Dorsolateral prefrontal cortex (tissue), 122 donors: ENCODE measurements at places on chromosomes 12 and 14. TPM values are rescaled to one million over a fixed set of nuclear protein-coding genes. Genes with fewer than 3 reads are reported as not detected.

- DNase-seq: no peak
Observed at GRCh38 chr12:12334367-12335040, 15.5 kb downstream of the MANSC1 start.

GRCh38 chr14:33194551-33194950, 255.9 kb downstream of the NPAS3 start:
- DNase-seq: no peak

DNA sequence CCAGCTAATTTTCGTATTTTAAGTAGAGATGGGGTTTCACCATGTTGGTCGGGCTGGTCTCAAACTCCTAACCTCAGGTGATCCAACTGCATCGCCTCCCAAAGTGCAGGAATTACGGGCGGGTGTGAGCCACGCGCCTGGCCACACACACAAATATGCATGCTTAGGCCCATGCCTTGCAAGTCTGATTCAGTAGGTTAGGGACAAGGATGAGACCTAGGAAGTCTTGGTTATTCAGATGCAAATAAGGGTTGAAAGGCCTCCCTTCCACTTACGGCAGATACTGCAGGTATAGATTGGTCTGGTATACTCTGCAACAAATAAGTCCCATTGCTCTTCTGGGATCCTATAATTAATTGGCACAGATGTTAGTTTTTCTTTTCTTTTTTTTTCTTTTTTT, 32.9 kb downstream of the TXNRD1 start:
- DNase-seq: no peak

DNA sequence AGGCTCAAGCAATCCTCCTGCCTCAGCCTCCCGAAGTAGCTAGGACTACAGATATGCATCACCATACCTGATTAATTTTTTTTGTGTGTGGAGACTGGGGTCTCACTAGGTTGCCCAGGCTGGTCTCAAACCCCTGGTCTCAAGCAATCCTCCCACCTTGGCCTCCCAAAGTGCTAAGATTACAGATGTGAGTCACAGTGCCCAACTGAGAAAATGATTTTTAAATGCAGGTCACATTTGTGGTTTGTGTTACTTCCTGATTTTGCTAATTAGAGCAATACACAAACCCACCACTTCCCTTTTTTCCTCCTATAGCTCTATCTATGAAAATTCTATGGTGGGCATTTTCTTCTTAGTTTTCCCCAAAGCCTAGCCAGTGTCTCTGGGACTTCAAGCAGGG, 45.5 kb upstream of the TMEM263 start:
- DNase-seq: no peak

DNA sequence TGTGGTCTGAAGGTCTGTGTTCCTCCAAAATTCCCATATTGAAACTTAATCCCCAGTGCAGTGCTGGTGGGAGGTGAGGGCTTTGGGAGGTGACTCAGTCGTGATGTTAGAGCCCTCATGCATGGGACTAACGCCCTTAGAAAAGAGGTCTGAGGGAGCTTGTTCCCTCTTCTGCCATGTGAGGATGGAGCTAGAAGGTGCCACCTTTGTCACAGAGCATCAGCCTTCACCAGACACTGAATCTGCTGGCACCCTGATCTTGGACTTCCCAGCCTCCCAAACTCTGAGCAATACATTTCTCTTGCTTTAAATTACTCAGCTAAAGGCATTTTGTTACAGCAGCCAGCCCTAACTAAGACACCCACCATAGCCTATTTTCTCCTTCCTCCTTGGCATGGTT, 13.9 kb downstream of the RAB15 start:
- DNase-seq: no peak

- no peak for DNase-seq
Observed at GRCh38 chr12:59452259-59452658, 143.6 kb upstream of the SLC16A7 start.

DNA sequence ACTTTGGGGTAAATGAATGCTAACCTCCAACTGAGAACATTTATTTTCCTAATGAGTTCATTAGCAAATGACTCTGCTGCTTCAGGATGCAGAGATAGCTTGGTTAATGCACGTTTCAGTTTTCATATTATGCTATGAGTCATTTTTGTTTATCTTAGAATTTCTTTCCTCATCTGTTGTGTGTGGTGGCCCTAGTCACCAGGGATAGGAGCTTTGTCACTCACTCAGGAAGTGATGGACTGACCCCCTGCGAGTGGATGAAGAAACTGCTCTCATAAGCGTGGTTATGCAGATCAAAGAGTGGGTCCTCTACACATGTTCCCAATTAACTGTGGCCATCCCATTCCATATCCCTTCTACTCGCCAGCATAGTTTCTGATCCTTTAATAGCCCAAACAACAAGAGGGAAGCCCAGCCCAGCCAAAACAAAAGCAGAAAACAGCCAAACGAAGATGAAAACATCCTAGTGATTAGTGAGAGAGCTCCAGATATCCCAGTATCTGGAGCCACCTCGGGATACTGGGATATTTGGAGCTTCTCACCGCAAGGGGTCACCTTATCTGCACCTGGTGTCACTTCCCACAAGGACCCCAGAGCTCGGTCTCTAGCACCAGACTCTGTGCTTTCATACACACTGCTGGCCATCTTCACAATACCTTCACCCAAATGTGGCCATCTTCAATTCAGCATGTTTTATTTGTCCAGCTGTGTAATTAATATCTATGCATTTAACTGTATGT, 8.6 kb downstream of the TC2N start:
- DNase-seq: no peak

- no peak for DNase-seq
Observed at GRCh38 chr12:26528943-26529342, 304.1 kb downstream of the ITPR2 start.

GRCh38 chr14:98955741-98956070, 316.3 kb downstream of the BCL11B start:
- no peak for DNase-seq

DNA sequence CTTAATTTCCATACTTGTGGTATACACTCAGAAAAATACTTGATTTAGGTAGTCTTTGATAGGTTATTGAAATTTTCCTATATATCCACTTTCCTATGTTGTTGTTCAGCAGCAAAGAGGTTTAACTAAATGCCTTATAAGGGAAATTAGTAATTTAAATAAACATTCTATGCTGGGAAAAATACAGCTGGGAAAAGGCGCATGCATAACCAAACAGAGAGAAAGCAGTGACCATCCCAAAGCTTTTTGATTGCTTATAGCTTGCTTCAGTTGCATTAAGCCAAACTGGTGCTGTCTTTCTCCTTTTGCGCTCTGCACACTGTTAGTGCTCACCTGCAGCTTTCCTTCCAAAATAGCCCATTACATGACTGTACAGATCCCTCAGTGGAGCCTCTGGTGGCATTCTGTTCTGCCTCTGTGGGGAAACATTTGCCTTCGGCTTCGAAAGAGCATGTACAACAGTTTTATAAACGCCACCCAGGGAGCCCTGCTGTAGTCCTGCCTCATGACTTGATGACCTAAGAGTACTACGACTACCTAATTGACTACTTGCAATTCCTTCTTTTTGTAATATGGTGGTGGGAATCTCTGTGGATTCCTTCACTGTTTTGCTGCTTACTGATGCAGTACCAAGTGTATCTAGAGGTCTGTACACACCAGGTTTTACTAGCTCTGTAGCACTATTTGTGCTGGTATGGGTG, 120.8 kb downstream of the RALGAPA1 start:
- DNase-seq: no peak

GRCh38 chr14:102644523-102644922, 52.1 kb downstream of the RCOR1 start:
- DNase-seq: no peak

- no peak for DNase-seq
Observed at GRCh38 chr12:30978639-30979038, 52.1 kb downstream of the TSPAN11 start.

DNA sequence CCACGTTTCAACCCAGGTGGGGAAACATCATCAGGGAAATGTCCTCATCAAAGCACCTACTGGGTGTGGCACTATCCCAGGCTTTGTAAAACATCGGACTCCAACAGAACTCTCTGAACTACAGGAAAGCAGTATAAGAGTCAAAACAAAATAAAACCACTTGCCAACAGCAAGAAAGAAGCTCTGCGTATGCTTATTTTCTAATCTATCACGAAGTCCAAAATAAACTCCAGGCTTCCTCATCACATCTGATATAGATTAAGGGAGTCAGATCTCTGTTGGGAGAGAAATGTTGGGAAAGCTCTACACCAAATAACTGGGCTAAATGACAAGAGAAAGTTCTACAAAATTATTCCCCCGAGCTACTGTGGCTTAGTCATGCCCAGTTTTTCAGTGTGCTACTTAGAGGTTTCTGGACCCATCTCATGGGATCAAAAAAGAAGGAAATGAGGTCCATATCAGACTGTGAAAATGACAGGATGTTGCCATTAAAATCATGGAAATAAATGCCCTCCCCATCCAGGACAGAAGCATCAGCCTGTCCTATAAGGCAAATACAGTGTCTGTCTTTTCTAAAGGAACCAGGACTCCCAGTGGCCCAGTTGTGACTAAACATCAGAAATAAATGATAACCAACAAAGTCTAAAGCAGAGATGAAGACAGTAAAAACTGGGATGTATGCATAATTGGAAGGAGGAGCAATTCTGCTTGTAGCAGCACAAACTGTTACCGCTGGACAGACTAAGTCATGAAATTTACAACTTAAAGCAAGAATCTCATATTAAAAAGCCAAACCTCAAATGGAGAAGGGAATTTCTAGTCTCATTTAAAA, 149.5 kb downstream of the STXBP6 start:
- no peak for DNase-seq

DNA sequence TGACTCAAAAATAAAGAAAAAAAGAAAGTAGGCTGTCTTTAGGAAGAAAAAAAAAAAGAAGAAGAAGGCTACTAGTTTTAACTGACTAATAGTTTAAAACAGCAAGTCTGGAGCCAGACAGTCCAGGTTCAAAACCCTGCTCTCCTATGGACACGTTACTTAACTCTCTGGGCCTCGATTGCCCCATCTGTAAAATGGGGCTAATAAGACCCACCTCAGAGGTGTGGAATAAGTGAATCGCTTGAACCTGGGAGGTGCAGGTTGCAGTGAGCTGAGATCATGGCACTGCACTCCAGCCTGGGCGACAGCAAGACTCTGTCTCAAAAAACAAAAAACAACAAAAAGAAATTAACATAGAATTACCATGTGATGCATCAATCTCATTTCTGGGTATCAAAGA, 10.5 kb upstream of the SCARB1 start:
- DNase-seq: no peak

Gene OR10P1
- not detected for total RNA-seq

Gene PTGER2
- total RNA-seq: 0.26 TPM

Gene AMHR2
- total RNA-seq: not detected

Gene ANG
- total RNA-seq: 1.8 TPM

Gene HOXC4
- total RNA-seq: 0.32 TPM

Gene IL26
- not detected for total RNA-seq

Gene RNASE1
- total RNA-seq: 131 TPM

Gene CCDC38
- not detected for total RNA-seq

Gene SERPINA4
- not detected for total RNA-seq

Gene GMFB
- 90.8 TPM for total RNA-seq

Gene MSRB3
- total RNA-seq: 14.3 TPM

Gene IFI27
- total RNA-seq: 59.7 TPM

Gene CCDC197
- total RNA-seq: not detected

Gene OTUB2
- 3.8 TPM for total RNA-seq
